ENCODE measurements at places on chromosomes 13 and 19.

- DNase-seq, result no peak
Measured at GRCh38 chr13:113589961-113590339, 5.4 kb downstream of the TFDP1 start.

- no peak for DNase-seq
Measured at GRCh38 chr19:53432088-53432661, 391 bp downstream of the ZNF761 start.

DNA sequence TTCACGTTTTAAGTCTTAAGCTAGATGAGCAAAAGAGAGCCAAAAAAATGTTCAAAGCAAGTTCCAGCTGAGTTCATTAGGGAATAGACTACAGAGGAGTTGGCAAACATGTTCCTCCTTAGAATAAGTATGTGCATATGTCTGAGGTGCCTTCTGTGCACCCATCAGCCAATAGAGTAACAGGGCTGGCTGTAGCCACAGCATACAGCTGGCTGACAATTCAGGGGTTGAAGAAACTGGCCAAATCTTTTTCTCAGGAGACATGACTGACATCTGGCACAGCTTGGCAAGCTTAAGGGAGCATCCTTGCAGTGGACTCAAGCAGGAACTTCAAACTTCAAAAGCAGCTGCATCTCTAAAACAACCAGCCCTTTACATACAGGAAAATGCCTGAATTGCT is 414.8 kb upstream of the PCDH20 start:
- no peak for DNase-seq

GRCh38 chr19:48967346-48968178 is 2.5 kb downstream of the FTL start:
- no peak for DNase-seq

DNA sequence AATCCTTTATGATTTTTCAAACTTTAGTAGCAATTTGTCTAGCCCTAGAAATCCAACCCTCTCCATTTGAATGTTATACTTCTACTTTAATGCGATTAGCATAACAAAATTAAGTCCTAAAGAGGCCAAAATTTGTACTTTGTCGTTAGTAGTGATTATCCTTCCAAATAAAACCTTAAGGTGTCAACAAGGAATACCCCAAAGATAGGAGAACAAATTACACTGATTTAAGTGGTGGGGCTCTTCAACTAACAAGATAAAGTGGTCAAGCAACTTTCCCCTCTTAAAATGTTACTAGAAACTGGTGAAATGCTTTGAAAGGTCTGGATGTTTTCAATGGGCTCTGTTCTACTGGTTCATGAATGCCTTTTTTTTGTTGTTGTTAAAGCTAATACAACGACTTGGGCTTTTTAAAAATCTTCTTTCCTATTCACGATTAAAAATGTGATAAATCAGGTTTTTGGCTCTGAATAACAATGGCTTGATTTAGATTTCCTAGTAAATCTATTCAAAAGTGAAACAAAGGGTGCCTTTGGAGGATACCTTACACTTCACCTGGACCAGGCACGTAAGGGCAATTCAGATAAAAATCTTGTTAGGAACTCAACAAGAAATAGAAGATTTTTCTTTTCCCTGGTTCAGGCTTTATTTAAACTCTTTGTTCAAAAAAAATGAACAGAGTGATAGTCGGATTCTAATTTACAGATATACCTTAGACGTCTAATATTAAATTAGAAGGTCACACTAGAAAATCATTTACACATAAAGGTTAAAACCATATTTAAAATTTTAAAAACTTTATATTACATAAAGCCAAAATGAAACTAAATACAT is 3.1 kb downstream of the SOX21 start:
- DNase-seq, result no peak

- DNase-seq, result no peak
Measured at GRCh38 chr19:56314018-56314380, 640 bp downstream of the ZSCAN5A start.

GRCh38 chr13:99980201-99980823 is 1.3 kb upstream of the ZIC2 start:
- DNase-seq, result no peak

DNA sequence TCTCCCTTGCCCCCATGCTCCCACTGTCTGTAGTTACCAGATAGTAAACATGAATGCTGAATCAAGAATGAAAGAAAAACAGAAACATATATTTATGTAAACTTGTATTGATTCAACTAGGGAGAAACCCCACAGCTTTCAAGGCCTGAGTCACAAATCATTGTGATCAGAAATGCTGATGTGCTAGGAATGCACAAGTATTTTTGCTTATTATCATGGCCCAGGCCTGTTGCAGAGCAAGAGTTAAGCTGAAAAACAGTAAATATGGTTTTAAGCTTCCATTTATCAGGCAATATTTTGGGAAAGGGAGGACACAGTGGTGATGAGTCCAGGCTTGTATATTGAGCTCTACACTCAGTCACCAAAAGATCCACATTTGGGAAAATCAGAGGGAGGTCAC is 669.6 kb downstream of the DIAPH3 start:
- DNase-seq, result no peak

DNA sequence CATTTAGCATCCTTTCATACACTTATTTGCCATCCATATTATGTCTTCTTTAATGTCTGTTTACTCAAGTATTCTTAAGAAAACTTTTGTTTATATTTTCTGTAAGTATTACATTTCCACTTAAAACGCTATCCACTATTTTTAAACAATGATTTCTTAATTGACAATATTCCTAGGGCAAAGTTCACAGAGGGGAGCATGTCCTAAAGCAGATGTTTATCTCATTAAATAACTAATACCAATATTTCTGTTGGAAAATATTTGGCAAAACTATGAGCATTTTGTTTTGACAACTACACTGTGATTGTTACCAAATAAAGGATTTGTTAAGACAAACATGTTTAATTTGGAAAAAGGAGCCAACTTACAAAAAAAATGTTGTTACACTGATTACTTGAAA is 643.3 kb downstream of the SLITRK5 start:
- no peak for DNase-seq

GRCh38 chr13:113500530-113501265 is 10.2 kb upstream of the DCUN1D2 start:
- no peak for DNase-seq

DNA sequence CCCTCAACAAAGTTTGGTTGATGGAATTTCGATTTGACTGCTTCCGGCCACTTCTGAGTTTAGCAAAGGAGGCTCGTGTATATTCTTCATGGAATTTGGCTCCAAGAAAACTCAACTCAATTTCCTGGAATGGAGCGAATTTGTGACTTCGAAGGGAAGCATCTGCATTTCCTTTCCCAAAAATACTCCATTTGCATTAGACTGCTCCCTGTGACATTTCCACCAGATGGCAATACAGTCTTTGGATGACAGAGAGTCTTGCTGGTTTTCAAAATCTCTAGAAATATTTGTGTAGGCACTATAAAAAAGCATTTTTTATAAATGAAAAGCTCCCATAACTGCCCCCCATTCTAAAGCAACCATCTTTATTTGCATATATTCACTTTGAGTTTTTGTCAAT is 4.1 kb downstream of the C1QTNF9 start:
- no peak for DNase-seq

GRCh38 chr13:28413999-28414398 is 80.9 kb downstream of the FLT1 start:
- DNase-seq, result no peak

- no peak for DNase-seq
Measured at GRCh38 chr13:55992145-55992544, 1148.6 kb upstream of the PRR20A start.

DNA sequence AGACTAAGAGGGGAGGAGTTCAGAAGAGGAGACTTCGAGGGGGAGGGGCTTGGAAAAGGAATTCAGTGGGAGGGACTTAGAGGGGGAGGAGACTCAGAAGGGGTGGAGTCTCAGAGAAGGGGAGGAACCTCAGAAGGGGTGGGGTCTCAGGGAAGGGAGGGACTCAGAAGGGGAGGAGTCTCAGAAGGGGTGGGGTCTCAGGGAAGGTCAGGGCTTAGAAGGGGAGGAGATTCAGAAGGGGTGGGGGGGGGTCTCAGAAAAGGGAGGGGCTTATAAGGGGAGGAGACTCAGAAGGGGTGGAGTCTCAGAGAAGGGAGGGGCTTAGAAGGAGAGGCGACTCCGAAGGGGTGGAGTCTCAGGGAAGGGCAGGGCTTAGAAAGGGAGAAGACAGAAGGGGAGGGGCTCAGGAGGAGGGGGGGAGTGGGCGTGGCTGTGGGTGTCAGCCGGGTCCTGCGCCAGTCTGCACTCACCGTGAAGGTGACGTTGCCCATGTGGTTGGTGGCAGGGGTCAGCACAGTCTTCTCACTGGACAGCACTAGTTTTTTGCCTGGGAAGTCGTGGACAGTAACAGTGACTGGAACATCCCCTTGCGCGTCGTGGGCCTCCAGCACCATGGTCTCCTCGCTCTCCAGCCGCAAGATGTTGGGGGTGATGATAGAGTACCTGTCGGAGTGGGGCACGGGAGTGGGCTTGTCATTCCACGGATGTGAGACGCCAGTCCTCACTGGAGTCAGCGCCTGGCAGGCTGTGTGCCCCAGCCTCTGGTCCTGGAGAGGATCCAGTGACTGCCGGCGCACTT is 1.5 kb downstream of the C3 start:
- DNase-seq, result no peak

DNA sequence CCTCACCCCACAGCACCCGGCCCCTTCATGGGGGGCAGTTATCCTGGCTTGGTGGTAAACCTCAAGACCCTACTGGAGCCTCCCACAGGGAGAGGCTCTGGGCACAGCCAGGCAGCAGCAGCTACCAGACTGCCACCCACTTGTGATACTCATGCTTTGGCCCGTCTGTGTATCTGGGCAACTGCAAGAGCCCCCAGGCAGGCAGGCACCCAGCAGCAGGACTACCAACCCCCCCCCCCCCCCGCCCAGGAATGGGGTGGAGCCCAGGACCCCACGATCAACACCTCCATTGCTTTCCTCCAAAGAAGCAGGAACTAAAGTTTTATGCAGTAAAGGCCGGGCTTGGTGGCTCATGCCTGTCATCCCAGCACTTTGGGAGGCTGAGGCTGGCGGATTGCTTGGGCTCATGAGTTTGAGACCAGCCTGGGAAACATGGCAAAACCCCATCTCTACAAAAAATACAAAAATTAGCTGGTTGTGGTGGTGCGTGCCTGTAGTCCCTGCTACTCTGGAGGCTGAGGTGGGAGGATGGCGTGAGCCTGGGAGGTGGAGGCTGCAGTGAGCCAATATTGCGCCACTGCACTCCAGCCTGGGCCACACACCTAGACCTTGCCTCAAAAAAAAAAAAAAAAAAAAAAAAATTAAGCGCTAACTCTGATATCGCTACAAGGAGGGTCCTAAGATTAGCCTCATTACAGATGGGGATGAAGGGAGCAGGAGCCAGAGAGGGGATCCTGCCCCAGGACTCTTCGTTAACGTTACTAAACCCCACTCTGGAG is 1.1 kb upstream of the LYL1 start:
- no peak for DNase-seq

DNA sequence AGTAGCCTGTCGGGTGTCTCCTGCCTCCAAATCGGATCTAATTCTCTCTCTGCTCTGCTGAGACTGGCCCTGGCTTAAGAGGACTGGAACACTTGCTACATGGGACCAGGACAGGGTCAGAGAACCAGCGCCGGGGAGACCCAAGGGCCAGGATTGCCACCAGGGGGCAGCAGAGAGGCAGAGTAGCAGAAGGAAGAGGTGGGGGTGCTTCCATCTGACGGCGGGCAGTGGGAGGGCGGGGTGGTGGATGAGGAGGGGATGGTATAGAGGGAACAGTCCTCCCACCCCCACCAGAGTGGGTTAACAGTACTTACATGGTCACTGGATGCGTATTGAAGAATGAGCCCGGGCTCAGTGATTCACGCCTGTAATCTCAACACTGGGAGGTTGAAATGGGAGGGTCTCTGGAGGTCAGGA is 11.9 kb downstream of the SELENOW start:
- peak; percentile 62 for DNase-seq

DNA sequence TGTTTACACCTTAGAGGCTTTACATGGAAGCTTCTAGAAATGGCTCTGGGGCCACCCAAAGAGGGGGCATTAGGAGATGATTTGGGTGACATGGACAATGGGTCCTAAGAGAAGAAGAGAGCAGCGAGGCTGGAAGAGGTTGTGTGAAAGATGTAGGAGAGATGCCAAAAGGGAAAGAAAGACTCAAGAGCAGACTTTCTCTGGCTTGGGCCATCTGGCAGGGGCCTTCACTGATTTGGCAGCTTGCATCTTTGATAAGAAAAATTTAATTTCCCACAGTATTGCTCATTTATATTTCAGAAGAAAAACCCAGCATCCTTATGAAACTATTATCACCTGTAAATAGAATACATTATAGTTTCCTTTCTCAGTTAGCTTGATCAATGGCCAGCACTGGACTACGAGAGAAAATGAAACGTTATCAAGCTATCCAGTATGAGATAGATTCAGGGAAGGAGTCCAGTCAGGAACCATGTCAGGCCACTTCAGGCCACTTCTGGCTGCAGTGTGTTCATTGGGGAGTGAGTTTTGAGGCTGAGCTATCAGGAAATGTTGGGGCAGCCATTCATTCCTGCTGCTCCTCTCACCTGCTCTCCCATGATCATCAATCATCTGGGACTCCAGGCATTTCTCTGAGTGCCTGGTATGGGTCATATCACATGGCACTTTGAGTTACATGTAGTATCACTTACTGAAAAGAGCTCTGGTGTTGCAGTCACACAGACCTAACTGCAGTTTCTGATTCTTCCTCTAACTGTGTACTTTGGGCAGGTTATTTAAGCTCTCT is 10.3 kb downstream of the SCEL start:
- DNase-seq, result no peak

DNA sequence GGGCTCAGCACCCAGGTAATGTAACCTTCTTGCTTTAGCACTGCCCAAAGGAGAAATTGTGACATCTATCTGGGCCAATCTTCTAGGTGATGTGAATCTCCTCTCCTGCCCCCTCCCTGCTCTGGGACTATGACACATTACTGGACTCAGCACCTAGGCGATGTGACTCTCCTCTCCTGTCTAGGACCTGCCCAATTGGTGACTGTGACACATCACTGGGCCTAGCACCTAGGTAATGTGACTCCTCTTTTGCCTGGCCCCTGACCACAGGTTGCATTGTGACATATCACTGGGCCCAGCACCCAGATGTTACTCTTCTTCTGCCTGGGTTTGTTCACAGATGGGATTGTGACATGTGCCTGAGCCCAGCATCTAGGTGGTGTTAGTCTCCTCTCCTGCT is 45.0 kb downstream of the ZNF85 start:
- DNase-seq, result no peak

DNA sequence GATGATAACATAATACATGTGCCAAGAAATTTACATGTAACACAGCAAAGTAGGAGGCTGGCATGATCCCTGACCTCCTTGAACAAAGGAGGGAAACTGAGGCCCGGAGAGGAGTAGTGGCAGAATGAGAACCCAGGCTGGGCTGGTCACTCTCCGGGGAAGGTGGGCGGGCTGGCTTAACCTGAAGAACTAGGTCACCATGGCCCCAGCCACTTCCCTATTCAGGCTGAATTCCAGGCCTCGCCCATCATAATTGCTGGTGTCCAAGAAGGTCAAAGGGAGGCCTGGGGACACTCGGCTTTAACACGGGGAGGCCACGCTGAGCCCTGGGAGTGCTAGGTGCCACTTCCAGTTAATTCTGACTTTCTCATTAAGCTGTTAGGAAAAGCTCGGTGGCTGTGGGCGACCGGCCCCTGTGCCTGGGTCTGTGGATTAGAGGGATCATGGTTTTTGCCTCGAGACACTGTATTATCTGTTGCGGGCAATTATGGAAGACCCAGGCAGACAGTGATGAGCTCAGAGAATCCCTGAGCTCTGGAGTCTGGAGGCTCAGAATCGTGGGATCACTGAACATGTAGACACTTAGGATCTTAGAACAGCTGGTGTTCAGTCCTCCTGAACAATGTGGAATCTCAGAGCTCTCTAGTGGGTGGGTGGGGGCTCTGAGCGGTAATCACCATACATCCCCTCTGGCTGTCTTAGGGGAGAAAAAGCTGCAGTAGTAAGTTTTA is 5.0 kb upstream of the TINCR start:
- DNase-seq, result no peak

- no peak for DNase-seq
Measured at GRCh38 chr19:14473073-14473977, 1.8 kb downstream of the PTGER1 start.

All from thymus (tissue), 14 donors.